ENCODE measurements at places on chromosomes 16 and 17.

DNA sequence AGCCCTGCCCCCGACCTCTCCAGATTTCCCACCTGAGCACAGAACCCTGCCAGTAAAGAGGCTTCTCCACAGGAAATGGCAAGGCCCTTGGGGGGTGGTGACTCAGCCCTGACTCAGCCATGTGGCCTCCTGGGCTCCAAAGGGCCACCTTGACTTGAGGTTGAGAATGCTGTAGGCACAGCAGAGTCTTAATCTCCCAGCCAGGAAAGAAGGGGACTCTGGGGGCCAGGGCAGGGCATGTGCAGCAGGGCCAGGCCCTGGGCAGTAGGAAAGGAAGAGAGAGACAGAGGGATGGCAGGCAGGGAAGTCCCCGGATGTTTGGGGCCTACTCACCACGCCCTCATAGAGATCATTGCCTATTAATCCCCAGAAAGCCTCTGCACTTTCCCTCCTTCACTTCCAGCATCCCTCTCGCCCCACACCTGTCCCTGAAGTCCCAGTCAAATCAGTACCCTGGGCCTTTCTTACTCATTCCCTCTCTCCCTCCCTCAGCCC lies 4.8 kb upstream of the ITGA3 start:
- peak; percentile 85 for ATAC-seq

GRCh38 chr17:43984521-43984920 lies 19.9 kb upstream of the NAGS start:
- no peak for ATAC-seq

DNA sequence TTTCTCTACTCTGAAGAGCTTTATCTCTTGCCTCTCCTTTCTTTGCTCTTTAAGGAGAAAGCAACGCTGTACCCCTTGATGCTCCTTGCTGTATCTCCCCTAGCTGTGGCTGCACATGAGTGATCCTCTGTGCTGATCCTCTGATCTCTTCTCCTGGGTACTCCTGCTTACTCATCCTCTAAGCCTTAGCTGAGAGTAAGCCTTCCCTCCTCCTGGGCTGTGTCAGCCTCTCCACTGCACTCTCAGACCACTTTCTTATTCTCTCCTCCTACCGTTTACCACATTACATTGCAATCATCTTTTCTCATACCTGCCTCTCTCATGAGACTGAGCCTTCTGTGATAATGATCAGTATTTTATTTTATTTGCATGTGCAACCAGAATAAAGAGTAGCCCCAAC lies 25.1 kb downstream of the SOX9 start:
- no peak for ATAC-seq

GRCh38 chr16:68425498-68426346 lies 22.6 kb downstream of the SMPD3 start:
- ATAC-seq = no peak

- ATAC-seq = no peak
These were observed 276.9 kb downstream of the SOX9 start for GRCh38 chr17:72397687-72398086.

DNA sequence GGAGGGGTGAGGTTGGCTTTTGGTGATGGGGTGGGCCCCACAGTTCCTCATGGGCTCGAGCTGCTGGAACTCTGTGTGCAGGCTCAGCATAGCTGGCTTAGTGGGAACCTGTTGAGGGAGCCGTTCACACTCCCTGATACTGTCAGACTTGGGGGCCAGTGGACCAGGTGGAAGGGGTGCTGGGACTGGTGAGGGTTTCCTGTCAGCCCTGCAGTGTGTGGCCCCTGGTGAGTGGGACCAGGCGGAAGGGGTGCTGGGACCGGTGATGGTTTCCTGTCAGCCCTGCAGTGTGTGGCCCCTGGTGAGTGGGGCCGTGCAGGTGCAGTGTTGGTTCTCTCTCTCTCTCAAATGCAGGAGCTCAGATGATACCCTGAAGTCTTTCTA lies 45.1 kb upstream of the ZNF750 start:
- peak; percentile 61 for ATAC-seq

DNA sequence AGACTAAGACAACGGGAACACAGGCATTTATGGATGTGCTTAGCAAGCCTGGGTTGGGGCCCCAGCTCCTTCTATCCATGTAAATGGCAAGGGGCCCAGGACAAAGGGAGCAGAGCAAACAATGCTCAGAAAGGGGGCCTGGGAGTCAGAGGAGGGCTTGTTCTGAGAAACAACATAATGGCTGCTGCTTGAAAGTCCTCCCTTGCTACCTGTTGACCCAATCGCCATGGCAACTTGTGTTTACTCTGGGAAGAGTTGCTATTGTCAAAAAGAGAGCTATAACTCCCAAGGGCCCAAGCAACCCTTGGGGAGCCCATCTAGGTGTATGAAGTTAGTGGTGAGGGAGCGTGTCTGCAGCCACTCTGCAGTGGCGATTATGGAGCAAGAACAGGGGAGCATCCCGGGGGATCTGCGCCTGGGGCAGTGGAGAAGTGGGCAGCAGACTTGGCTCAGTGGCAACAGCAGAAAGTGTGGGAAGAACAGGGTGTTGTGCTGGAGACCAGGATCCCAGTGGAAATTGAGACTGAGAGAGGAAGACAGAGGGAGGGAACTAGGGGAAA lies 118.7 kb upstream of the NLRP1 start:
- ATAC-seq = no peak

DNA sequence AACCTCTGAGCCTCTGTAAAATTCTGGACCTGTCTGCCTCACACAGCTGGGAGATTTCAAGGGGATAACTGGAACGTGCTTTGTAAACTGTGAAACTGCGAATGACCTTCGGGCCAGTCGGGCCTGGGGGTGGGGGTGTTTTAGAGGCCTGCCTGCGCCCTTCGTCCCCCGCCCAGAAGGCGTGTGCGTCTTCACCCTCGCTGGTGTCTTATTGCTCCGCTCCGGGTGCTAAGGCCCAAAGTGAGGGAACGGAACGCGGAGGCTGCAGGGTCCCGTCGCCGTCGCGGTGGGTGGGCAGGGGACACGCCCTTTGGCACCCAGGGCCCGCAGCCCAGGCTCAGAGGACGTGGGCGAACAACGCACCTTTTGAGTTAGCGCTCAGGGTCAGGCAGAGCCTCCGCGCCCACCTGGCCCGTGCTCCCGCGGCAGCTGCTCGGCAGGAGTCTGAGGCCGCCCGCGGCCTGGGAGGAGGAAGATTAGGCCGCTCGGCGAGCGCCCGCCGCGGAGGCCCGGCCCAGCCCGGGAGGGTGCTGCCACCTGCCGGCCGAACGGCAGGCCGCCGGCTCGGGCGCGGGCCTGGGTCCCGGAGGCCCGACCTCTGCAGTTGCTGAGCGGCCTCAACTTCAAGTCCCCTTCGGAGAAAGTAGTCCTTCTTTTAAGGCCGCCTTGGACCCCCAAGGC lies 29.7 kb downstream of the DCAKD start:
- ATAC-seq = peak; percentile 85

DNA sequence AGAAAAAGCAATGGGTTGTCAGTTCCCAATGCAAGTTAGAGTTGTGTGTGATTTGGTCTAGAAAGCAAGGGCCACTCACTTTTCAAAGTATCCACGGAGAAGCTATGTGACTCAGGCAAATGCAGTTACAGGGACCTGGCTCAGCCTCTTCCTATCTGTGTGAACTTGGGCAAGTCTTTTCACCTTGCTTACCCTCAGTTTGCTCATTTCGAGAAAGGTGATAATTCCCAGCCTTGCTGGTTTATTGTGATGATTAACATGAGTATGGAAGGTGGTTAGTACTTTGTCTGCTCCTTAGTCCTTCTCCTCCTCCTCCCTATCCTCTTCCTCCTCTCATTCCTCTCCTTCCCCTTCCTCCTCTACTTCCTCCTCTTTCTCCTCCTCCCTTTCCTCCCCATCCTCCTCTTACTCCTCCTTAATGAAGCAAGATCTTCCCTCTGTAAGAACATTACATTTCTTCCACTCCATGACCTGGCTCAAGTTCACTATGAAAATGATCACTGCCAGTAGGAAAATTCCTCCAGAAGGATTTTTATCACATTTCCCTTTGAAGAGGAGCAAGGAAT lies 204.0 kb downstream of the GRIN2A start:
- no peak for ATAC-seq

- no peak for ATAC-seq
These were observed 59.2 kb downstream of the TBC1D16 start for GRCh38 chr17:79976451-79976850.

DNA sequence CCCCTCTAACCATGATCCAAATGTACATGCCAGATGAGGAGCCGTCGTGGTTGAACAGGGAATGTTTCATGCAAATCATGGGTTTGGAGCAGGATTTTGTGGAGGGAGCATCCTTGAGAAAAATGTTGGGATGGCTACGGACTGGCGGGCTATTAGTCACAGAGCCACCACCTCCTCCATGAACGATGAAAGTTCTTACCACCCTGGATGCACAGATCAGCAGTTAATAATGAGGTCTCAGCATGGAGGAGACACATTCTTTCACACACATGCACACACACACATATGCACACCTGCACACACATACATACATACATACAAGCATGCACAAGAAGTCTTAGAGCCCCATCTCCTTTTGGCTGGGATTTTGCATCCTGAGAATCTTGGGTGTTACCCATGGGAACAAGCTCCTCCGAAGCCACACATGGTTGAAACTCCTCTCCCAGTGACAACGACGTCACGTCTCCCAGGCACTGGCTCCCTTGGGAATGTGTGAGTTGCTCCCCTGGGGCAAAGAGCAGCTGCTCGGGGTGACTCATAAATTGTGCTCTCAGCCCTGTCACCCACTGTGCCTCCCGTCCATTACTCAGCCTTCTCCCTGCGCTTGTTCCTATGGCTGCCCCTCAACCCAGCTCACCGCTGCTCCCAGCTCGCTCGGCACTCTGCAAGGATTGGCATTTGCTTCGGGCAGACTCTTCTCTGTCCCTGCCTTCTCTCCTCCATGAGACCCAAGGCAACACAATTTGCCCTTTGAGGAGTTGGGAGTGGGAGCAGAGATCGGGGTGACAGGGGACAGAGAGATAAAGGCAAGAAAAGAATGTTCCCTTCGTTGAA lies 344.6 kb downstream of the SOX9 start:
- no peak for ATAC-seq

DNA sequence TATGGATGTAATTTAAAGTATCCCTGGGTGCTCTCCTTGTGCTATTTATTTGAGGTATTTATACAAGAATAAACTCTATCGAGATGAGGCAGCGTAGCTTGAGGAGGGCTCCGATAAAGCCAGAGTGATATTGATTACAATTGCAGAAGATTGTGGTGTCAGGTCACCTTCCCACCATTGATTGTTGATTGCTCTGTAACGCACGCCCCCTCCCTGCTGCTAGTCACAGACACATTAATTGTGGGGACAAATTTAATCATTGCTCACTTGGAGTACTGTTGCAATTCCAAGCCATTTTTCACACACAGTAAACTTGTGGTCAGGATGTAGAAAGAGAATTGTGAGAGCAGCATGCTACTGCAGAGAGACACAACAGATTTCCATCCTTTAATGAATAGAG lies 75.4 kb downstream of the IRX3 start:
- ATAC-seq = no peak

- no peak for ATAC-seq
These were observed 251.9 kb upstream of the AXIN2 start for GRCh38 chr17:65813306-65813705.

- no peak for ATAC-seq
These were observed 26.1 kb upstream of the CBFA2T3 start for GRCh38 chr16:89002851-89003830.

DNA sequence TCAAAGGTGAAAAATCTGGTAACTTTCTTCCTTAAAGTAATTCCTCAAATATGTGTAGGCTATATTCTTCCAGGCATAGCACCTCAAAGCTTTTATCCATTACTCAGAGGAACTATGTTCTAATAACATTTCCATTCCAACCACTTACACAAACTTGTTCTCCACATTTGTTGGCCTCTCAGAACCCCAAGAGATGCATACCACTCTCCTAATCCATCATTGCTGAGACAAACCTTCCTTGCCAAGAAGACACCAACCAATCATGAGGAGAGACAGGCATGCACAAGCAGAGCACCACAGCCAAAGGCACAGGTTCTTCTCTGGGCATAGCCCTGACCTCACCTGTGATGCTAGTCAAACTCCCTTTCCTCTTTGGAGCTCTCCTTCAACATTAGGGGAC lies 20.9 kb downstream of the CDH11 start:
- no peak for ATAC-seq

DNA sequence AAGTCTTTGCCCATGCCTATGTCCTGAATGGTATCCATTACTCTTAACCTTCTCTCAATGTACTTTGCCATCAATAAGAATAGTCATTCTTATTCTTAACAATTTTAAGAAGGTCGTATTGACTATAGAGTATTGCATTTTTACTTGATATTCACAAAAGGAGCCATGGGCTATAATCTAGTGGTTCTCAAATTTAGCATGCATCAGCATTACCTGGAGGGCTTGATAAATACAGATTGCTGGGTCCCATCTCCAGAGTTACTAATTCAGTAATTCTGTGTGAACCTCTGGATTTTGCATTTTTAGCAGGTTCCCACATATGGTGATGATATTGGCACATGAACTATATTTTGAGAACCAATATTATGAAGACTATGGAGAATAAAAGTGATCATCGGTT lies 89.6 kb downstream of the ABCA8 start:
- ATAC-seq = no peak

Data from activated CD4-positive, CD25-positive, alpha-beta regulatory T cell treated with anti-CD3 and anti-CD28 coated beads, Interleukin-2, amount 50 U/mL, for 24 hours (primary cell).